H9 (cell line): ENCODE measurements at places on chromosomes 7 and 10.
A peak's percentile ranks its signal among the peaks of the same experiment; 100 is the strongest.

DNA sequence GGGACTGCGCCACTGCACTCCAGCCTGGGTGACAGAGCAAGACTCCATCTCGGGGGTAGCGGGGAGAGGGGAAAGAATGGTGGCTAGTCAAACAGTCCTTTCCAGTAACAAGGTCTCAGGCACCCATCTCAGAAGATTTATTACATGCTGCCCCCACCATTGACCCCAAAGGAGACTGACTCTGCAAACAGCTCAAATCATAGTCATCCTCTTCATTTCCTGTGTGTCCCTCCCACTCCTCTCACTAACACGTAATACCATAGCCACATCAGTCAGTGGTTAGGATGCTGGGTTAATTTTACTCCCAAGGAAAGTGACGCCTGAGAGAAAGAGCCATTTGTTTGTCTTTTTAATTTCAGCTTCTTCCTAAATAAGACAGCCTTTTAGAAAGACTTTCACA, 56.6 kb upstream of the BET1 start:
- H3K27me3 ChIP-seq: no peaks in the 10 kb centered on the region
- DNase-seq: no peak
- H3K4me1 ChIP-seq: no peaks in the 10 kb centered on the region
- H3K36me3 ChIP-seq: no peaks in the 10 kb centered on the region

GRCh38 chr10:87705339-87705738, 45.7 kb downstream of the PAPSS2 start:
- H3K4me1 ChIP-seq: no peaks in the 10 kb centered on the region
- H3K27me3 ChIP-seq: no peaks in the 10 kb centered on the region
- no peaks in the 10 kb centered on the region for H3K36me3 ChIP-seq
- DNase-seq: no peak
- H3K27ac ChIP-seq: no peak overlapping the region
- H3K4me3 ChIP-seq: no peak overlapping the region

DNA sequence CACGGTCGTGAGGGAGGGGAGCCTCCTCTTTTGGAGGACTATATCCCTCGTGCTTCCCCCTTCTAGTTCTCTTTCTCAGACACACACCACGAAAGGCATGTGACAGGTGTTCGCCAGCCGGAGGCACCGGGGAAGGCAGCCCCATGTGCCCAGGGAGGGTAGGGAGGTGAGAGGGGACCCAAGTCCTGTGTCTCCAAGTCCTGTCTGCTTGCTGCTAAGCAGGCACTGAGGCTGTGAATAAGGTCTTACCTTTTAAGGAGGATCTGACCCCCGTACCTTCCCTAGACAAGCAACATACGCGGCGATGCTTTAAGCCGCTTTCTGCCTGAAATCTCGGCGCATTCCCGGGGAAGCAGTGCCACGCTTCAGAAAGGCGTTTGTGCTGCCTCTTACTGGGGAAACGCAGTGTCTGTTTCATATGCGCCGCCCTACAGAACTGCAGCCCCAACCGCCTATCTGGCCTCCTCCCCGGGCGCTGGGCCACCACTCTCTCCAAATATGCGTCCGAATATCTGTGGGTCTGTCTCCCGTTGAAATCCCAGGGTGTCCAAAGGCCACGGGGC, 770 bp downstream of the PLXNA4 start:
- H3K36me3 ChIP-seq: no peaks in the 10 kb centered on the region
- H3K4me3 ChIP-seq: peak overlapping the region; percentile 82
- peak; percentile 59 for DNase-seq
- H3K27ac ChIP-seq: no peak overlapping the region

GRCh38 chr10:18659125-18659818, at the start of gene ARL5B:
TSS of gene ARL5B (plus strand) at chr10:18659431. CDS start at chr10:18659638, 207 bp downstream.
- H3K27ac ChIP-seq: peak within 1 kb of the TSS; percentile 55
- H3K27me3 ChIP-seq: no peaks in the 10 kb centered on the region; the same call in 1 of the 2 replicates
- H3K4me3 ChIP-seq: peak within 1 kb of the TSS; percentile 95
- H3K36me3 ChIP-seq: peaks cover 4% of the 10 kb centered on the region; the same call in 2 of the 3 replicates

- DNase-seq: no peak
- H3K36me3 ChIP-seq: peaks cover 49% of the 10 kb centered on the region
- peak overlapping the region; percentile 96 for H3K4me3 ChIP-seq
- H3K27me3 ChIP-seq: no peaks in the 10 kb centered on the region
Measured at GRCh38 chr10:1050145-1050544, 1.2 kb upstream of the IDI1 start.

DNA sequence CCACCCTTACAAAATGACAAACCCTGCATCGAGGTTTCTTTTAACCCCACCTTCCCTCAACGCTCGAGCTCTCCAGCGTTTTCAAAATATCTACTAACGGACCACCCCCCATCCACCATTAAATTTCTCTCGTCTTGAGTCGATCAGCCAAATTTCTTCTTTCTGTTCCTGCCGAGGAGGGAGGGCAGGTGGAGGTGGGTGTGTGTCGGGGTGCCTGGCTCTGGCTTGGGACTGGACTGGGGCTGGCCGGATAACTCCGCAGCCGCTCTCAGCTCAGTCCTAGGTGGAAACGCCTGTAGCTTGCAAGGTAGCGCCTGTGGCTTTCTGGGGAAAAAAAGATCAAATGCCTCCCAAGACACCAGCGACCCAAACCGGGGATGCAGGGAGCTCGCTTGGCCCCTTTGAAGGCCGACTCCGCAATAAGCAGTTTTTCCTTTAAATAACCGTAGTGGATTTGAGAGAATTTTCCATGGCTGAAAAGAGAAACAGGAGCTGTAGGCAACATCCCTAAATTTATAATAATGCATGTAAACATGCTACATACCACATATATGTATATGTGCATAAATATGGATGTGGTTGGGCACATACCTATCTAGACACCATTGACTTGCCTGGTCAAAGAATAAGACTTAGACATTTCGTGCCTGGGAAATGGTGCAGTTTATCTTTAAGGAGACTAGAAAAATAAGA, 1.9 kb upstream of the TMEM178B start:
- DNase-seq: peak; percentile 54
- H3K27ac ChIP-seq: no peak overlapping the region
- H3K4me3 ChIP-seq: peak overlapping the region; percentile 83

- H3K27ac ChIP-seq: no peak overlapping the region
- peaks cover 4% of the 10 kb centered on the region; the same call in 1 of the 2 replicates for H3K36me3 ChIP-seq
- no peak for DNase-seq
- no peaks in the 10 kb centered on the region for H3K4me1 ChIP-seq
Measured at GRCh38 chr7:8613191-8613590, 179.8 kb downstream of the NXPH1 start.

- no peak overlapping the region for H3K27ac ChIP-seq
- no peak overlapping the region for H3K4me3 ChIP-seq
- no peak for DNase-seq
- no peaks in the 10 kb centered on the region for H3K27me3 ChIP-seq
- H3K36me3 ChIP-seq: no peaks in the 10 kb centered on the region
Measured at GRCh38 chr10:105017691-105018090, 376.6 kb downstream of the SORCS3 start.

- H3K27ac ChIP-seq: no peak overlapping the region
- no peak overlapping the region for H3K4me3 ChIP-seq
- H3K4me1 ChIP-seq: no peaks in the 10 kb centered on the region
- DNase-seq: no peak
- no peaks in the 10 kb centered on the region for H3K36me3 ChIP-seq
Measured at GRCh38 chr7:112876877-112877276, 86.7 kb upstream of the TMEM168 start.

DNA sequence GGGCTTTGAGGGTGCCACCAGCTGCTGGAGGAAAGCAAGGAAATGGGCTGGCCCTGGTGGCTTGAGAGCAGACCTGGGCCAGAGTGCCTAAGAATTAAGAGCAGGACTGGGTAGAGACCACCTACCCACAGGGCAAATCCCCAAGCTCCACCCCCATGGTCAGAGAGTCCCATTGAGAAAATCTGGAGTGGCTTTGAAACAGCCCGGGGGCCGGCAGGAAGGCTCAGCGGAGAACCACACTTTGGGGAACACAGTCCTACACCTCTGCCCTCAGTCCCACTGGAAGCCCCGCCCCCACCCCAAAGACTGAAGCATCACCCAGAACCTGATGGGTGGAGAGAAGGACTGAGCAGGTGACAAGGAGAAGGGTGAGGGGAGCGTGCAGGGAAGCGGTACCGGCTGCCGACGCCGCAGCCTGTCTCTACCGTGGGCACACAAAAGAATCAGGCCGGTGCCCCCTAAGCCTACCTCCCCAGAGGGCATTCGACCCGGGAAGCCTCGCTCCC, 3.6 kb downstream of the SMARCD3 start:
- peak overlapping the region; percentile 77 for H3K4me3 ChIP-seq
- H3K4me1 ChIP-seq: peaks cover under 1% of the 10 kb centered on the region; the same call in 1 of the 2 replicates
- H3K27ac ChIP-seq: no peak overlapping the region
- H3K36me3 ChIP-seq: peaks cover 2% of the 10 kb centered on the region; the same call in 1 of the 3 replicates
- H3K27me3 ChIP-seq: peaks cover 12% of the 10 kb centered on the region; the same call in 1 of the 2 replicates

DNA sequence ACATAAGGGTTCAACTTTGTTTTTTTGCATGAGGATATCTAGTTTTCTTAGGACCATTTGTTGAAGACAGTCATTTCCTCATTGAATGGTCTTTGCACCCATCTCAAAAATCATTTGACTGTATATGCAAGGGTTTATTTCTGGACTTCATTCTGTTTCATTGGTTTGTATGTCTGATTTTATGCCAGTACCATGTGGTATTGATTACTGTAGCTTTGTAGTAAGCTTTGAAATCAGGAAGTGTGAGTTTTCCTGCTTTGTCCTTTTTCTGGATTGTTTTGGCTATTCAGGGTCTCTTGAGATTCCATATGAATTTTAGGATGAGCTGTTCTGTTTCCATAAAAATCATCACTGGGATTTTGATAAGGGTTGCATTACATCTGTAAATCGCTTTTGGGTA, 63.9 kb downstream of the SND1 start:
- no peak overlapping the region for H3K27ac ChIP-seq
- H3K27me3 ChIP-seq: no peaks in the 10 kb centered on the region
- peaks cover 18% of the 10 kb centered on the region for H3K36me3 ChIP-seq

DNA sequence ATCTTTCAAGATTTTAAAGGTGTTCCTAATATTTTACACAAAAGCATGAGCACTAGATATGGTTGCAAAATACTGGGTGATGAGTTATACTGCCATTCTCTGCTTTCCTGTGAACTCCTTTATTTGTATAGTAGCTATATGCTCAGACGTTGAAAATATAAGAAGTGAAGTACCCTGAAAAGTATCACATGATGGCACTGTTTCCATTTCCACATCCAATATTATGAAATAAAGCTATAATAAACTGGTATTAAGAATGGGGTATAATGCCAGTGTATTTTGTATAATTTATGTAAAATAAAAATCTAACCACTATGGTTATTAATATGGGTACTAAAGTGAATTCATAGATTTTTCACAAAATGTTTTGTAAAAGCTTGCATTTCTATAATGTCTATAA, 79.6 kb upstream of the FOXP2 start:
- H3K36me3 ChIP-seq: no peaks in the 10 kb centered on the region
- no peaks in the 10 kb centered on the region for H3K27me3 ChIP-seq
- H3K27ac ChIP-seq: no peak overlapping the region
- no peak overlapping the region for H3K4me3 ChIP-seq
- DNase-seq: no peak

GRCh38 chr7:141515941-141516340, 35.3 kb upstream of the AGK start:
- DNase-seq: no peak
- no peak overlapping the region for H3K27ac ChIP-seq
- H3K4me3 ChIP-seq: no peak overlapping the region
- H3K4me1 ChIP-seq: no peaks in the 10 kb centered on the region; the same call in 1 of the 2 replicates

DNA sequence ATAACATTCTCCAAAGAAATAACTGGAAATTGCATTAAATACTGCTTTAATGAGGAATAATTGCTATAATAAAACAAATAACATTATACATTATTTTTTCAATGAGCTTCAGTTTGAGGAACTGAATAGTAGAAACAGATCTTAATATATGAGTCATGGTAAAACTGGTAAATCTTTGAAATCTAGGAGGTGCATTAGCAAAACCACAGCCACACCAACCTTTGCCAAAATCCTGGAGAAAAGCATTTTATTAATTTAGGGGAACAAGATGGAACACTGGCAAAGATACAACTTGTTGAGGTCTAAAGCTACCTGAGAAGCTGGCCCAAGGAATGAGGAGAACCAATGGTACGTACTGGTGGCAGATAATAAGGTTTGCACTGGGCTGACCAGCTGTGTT, 5.4 kb upstream of the ASL start:
- no peaks in the 10 kb centered on the region; the same call in 1 of the 2 replicates for H3K4me1 ChIP-seq
- H3K4me3 ChIP-seq: no peak overlapping the region
- H3K27me3 ChIP-seq: no peaks in the 10 kb centered on the region
- no peaks in the 10 kb centered on the region for H3K36me3 ChIP-seq

DNA sequence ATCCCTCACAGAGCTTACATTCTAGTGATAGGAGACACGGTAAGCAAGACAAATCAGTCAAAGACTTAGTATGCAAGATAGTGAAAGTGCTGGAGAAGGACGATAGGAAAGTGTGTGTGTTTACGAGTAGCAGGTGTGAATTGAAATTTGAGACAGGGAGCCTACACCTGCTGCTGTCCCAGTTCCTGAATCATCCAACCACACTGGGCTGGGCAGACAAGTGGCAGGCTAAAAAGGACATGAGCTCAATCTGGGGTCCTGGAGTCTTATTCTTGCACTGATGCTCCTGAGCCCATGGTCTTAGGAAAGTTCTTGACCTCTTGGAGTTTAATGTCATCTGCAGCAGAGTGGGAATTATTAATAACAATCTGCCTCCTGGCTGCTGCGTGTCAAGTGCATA, 16.2 kb downstream of the RBP3 start:
- no peaks in the 10 kb centered on the region for H3K27me3 ChIP-seq
- H3K27ac ChIP-seq: no peak overlapping the region
- H3K4me3 ChIP-seq: no peak overlapping the region
- H3K36me3 ChIP-seq: no peaks in the 10 kb centered on the region
- DNase-seq: no peak
- H3K4me1 ChIP-seq: no peaks in the 10 kb centered on the region

- no peaks in the 10 kb centered on the region for H3K36me3 ChIP-seq
- no peaks in the 10 kb centered on the region for H3K4me1 ChIP-seq
- no peak overlapping the region for H3K27ac ChIP-seq
- DNase-seq: no peak
- H3K4me3 ChIP-seq: no peak overlapping the region
Measured at GRCh38 chr7:4159154-4159501, 523.0 kb upstream of the FOXK1 start.

GRCh38 chr7:16412274-16413254, 8.8 kb downstream of the CRPPA start:
- no peaks in the 10 kb centered on the region for H3K4me1 ChIP-seq
- no peaks in the 10 kb centered on the region for H3K36me3 ChIP-seq
- no peak for DNase-seq
- no peak overlapping the region for H3K27ac ChIP-seq
- H3K27me3 ChIP-seq: no peaks in the 10 kb centered on the region
